Adrenal gland (tissue), 19 donors: ENCODE measurements at places on chromosomes 12 and 14. TPM values are rescaled to one million over a fixed set of nuclear protein-coding genes. Genes with fewer than 3 reads are reported as not detected.

The C12orf76 gene
- total RNA-seq: 35.1 TPM

DNA sequence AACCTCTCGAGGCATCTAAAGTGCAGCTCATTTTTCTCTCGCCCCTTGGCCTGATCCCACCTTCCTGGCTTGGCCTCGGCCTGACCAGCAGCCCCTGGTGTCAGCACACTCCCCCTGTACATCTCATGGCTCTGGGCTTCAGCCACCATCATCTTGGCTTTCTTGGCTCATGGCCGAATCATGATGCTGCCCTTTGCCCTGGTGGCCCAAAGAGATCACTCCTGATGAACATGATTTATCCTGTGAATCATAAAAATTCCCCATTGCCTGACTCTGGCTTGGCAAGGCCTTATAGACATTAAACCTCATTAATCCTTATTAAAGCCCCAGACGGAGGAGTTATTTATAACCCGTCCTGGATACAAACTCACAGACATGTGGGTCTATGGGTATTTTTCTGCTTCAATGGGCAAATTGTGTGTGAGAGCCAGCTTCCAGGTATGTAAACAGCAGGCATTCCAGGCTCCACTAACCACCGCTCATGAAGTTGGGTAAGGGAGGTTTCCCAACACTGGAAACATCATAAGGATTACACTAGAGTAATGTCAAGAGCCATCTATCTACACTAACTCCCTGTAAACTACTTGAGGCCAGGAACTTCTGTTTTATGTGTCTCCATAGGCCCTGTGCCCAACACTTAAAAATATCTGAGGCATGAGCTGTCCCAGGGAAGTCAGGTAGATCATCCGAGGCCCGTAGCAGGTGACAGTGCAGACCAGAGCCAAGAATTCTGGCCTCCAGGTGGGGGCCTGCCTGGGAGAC is 171.2 kb downstream of the TTC8 start:
- peaks cover 10% of the 10 kb centered on the region for H3K4me1 ChIP-seq
- DNase-seq: peak; percentile 44
- H3K27ac ChIP-seq: no peak overlapping the region
- H3K36me3 ChIP-seq: no peaks in the 10 kb centered on the region

- no peak overlapping the region for H3K27ac ChIP-seq
- H3K4me1 ChIP-seq: no peaks in the 10 kb centered on the region
- H3K4me3 ChIP-seq: no peak overlapping the region
- H3K27me3 ChIP-seq: no peaks in the 10 kb centered on the region
- H3K36me3 ChIP-seq: no peaks in the 10 kb centered on the region
- no peak for DNase-seq
These were observed 98.3 kb downstream of the INSM2 start for GRCh38 chr14:35632271-35632670.

GRCh38 chr12:89156340-89156739 is 196.0 kb downstream of the DUSP6 start:
- H3K27ac ChIP-seq: no peak overlapping the region
- peaks cover 17% of the 10 kb centered on the region for H3K4me1 ChIP-seq
- no peaks in the 10 kb centered on the region for H3K27me3 ChIP-seq
- no peaks in the 10 kb centered on the region for H3K36me3 ChIP-seq
- no peak for DNase-seq

GRCh38 chr12:12979731-12980259 is 20.3 kb downstream of the HEBP1 start:
- H3K27ac ChIP-seq: no peak overlapping the region
- no peak overlapping the region for H3K4me3 ChIP-seq
- H3K4me1 ChIP-seq: no peaks in the 10 kb centered on the region
- H3K27me3 ChIP-seq: no peaks in the 10 kb centered on the region
- no peak for DNase-seq
- peaks cover 32% of the 10 kb centered on the region for H3K36me3 ChIP-seq

- H3K4me3 ChIP-seq: peak overlapping the region; percentile 80
- H3K4me1 ChIP-seq: peaks cover 25% of the 10 kb centered on the region
- no peak for DNase-seq
- H3K27ac ChIP-seq: no peak overlapping the region
These were observed 2.2 kb downstream of the FRMD6 start for GRCh38 chr14:51653775-51654532.

The SPTLC2 gene
- 43.5 TPM for total RNA-seq

The ERC1 gene
- 54.5 TPM for total RNA-seq

- H3K27me3 ChIP-seq: no peaks in the 10 kb centered on the region
- H3K36me3 ChIP-seq: no peaks in the 10 kb centered on the region
- DNase-seq: no peak
- H3K4me3 ChIP-seq: no peak overlapping the region
- H3K4me1 ChIP-seq: no peaks in the 10 kb centered on the region
These were observed 134.6 kb downstream of the CACNA1C start for GRCh38 chr12:2187195-2187945.

- no peak for DNase-seq
- no peaks in the 10 kb centered on the region for H3K4me1 ChIP-seq
- H3K27ac ChIP-seq: no peak overlapping the region
- H3K36me3 ChIP-seq: no peaks in the 10 kb centered on the region
These were observed 53.7 kb downstream of the EFCAB11 start for GRCh38 chr14:89900802-89901201.

The SLC25A21 gene
- total RNA-seq: 0.35 TPM

GRCh38 chr14:73457924-73458182 is 493 bp downstream of the NUMB start:
- H3K27ac ChIP-seq: peak overlapping the region; percentile 11
- DNase-seq: no peak
- H3K4me1 ChIP-seq: peaks cover 25% of the 10 kb centered on the region
- peak overlapping the region; percentile 91 for H3K4me3 ChIP-seq
- H3K36me3 ChIP-seq: no peaks in the 10 kb centered on the region

GRCh38 chr12:94623161-94623920 is 27.0 kb downstream of the TMCC3 start:
- H3K4me3 ChIP-seq: no peak overlapping the region
- no peaks in the 10 kb centered on the region for H3K36me3 ChIP-seq
- no peaks in the 10 kb centered on the region for H3K27me3 ChIP-seq

The IKZF4 gene
- total RNA-seq: 6.0 TPM

DNA sequence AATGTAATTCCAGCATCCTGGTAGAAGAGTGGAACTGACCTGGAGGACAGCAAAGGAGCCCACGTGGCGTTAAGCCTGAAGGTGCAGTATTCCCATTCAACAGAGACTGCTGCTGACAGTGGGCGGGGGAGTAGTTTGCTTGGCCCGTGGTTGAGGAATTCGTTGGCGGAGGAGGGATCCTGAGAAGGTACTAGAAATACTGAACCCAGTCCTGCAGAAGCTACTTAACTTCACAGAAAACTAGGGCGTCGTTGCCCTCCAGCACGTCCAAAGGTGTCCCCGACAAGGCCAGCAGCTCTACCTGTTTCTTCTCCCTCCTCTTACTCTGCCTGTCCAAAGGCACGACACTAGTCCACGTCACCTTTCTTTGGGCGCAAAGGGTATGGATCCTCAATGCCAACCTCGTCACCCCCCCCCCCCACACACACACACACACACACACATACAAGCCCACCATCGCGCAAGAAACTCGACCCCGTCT is 303 bp downstream of the PUS7L start:
- no peaks in the 10 kb centered on the region for H3K4me1 ChIP-seq
- peak overlapping the region; percentile 61 for H3K4me3 ChIP-seq
- no peaks in the 10 kb centered on the region for H3K36me3 ChIP-seq
- H3K27me3 ChIP-seq: no peaks in the 10 kb centered on the region

GRCh38 chr12:116415408-116416108 is 138.1 kb upstream of the MED13L start:
- DNase-seq: no peak
- H3K27me3 ChIP-seq: no peaks in the 10 kb centered on the region
- no peaks in the 10 kb centered on the region for H3K4me1 ChIP-seq
- H3K4me3 ChIP-seq: no peak overlapping the region

DNA sequence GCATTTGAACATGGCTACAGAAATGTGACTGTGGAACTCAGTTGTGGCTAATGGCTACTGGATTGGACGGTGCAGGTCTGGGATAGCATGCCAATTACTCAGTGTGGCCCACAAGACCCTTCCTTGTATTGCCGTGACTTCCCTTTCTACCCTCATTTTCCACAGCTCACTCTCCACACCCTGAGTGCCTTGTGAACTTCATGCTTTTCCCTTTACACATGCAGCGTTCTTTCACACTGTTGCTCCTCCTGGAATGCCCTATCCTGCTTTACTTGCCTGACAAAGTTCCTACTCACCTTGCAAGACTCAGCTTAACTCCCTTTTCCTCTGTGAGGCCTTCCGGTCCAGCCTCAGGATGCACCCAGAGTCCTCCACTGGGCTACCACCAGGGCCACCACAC is 46.8 kb upstream of the MAX start:
- DNase-seq: no peak
- no peak overlapping the region for H3K27ac ChIP-seq
- H3K4me1 ChIP-seq: no peaks in the 10 kb centered on the region
- no peaks in the 10 kb centered on the region for H3K27me3 ChIP-seq
- no peaks in the 10 kb centered on the region for H3K36me3 ChIP-seq

The ACOT2 gene
- 84.4 TPM for total RNA-seq

The KRT85 gene
- not detected for total RNA-seq

DNA sequence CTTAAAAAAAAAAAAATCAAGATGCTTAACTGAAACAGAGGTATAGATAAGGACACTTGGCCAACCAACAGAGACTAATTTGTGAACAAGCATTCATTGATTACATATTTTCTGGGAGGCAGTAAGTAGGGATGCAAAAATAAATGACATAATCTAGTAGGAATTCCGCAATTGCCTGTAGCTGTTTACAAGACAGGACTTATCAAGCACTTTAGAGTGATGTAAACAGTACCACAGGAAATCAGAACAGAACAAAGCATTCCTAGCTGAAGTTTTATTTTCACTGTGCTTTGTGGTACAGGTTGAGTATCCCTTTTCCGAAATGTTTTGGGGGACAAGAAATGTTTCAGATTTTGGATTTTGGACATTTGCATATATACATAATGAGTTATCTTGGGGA is 68.2 kb upstream of the FGD4 start:
- H3K4me1 ChIP-seq: no peaks in the 10 kb centered on the region
- no peaks in the 10 kb centered on the region for H3K27me3 ChIP-seq
- no peak overlapping the region for H3K4me3 ChIP-seq
- DNase-seq: no peak
- H3K27ac ChIP-seq: no peak overlapping the region

- H3K27me3 ChIP-seq: no peaks in the 10 kb centered on the region
- H3K27ac ChIP-seq: peak overlapping the region; percentile 98
- DNase-seq: no peak
These were observed 1.6 kb downstream of the ZFC3H1 start for GRCh38 chr12:71661977-71662530.

- no peaks in the 10 kb centered on the region for H3K27me3 ChIP-seq
- H3K4me1 ChIP-seq: no peaks in the 10 kb centered on the region
- H3K27ac ChIP-seq: no peak overlapping the region
- H3K36me3 ChIP-seq: no peaks in the 10 kb centered on the region
- H3K4me3 ChIP-seq: no peak overlapping the region
- DNase-seq: no peak
These were observed 125.9 kb downstream of the CCER1 start for GRCh38 chr12:90829044-90829443.

The NEUROD4 gene
- not detected for total RNA-seq

DNA sequence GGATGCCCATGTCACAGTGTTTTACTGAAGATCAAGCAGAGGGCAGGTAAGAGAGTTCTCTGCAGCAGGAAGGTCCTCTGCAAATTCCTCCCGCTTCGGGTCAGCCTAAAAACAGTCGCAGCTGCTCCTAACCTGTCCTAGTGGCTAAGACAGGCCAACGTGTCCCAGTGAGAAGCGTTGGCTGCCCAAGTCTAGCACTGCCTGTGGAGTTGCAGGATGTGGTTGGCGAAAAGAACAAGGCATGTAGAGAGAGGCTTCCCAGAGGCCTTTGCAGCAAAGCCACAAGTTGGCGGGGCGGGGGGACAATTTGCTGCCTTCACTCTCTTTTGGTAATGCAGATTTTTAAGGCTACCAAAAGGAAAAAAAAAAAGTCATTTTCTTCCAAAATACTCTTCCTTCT is 340.1 kb downstream of the BCL11B start:
- no peak for DNase-seq
- H3K4me3 ChIP-seq: no peak overlapping the region
- H3K27ac ChIP-seq: no peak overlapping the region
- no peaks in the 10 kb centered on the region for H3K4me1 ChIP-seq
- no peaks in the 10 kb centered on the region for H3K27me3 ChIP-seq
- H3K36me3 ChIP-seq: no peaks in the 10 kb centered on the region

GRCh38 chr14:99004112-99004511 is 267.9 kb downstream of the BCL11B start:
- no peak for DNase-seq
- H3K4me3 ChIP-seq: no peak overlapping the region
- no peaks in the 10 kb centered on the region for H3K4me1 ChIP-seq
- no peaks in the 10 kb centered on the region for H3K36me3 ChIP-seq
- no peaks in the 10 kb centered on the region for H3K27me3 ChIP-seq

DNA sequence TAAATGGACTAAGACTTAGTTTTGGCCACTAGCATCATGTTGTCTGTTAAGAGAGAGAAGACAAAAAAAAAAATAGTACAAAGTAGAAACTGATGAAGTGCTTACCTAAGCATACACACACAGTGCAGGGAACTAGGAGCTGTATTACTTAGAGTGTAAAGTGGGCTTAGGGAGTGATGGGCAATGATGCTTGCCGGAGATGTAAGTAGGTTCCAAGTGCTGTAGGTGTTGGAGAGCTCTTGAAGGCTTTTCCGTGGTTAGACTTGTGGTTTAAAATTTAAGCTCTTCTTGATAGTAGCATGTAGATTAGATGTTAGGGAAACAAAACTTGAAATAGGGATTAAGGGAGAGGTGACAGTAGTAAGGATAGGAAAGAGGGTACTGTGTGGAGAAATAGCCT is 34.7 kb downstream of the MIA2 start:
- peaks cover 37% of the 10 kb centered on the region for H3K4me1 ChIP-seq
- no peak overlapping the region for H3K4me3 ChIP-seq
- H3K36me3 ChIP-seq: no peaks in the 10 kb centered on the region
- no peaks in the 10 kb centered on the region for H3K27me3 ChIP-seq

DNA sequence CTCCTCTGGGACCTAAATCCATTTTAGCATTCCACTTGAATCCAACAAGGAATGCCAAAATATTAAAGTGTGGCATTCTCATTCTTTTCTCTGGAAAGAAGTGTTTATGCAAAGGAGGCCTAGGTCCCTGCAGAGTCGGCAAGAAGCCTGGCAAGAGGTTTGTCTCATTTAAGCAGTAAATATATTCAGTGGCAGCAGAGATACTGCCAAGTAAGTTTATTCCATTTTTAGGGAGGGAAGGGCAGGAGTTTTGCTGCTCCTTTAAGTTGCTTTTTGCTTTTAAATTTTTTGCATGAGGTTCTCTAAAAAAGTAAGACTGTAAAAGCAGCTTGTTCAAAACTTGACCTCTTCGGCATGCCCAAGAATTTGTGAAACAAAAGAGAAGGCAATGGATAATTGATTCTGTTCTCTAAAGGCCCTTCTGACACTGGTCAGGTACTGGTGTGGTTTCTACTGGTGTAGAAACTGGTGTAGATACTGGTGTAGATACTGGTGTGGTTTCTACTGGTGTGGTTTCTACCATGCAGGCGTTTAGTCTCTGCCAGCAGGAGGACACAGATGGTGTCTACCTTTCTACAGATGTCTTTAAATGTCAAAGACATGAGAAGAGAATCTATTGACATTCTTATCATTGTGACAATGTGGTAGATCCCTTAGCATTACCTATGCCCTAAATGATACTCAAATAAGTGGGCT is 107.3 kb downstream of the SAMD4A start:
- H3K27me3 ChIP-seq: no peaks in the 10 kb centered on the region
- no peaks in the 10 kb centered on the region for H3K4me1 ChIP-seq
- DNase-seq: no peak
- no peak overlapping the region for H3K27ac ChIP-seq

GRCh38 chr12:71754461-71755145 is at the start of gene RAB21:
Gene RAB21, plus strand, starts transcription at chr12:71754863. Its CDS starts 267 bp downstream, at chr12:71755130.
- DNase-seq: peak; percentile 98
- H3K27me3 ChIP-seq: peaks cover 5% of the 10 kb centered on the region
- no peaks in the 10 kb centered on the region for H3K36me3 ChIP-seq

The FBXL14 gene
- total RNA-seq: 12.4 TPM
